ENCODE measurements at places on chromosomes 4 and X.

GRCh38 chr4:79445371-79445781 lies 37.3 kb upstream of the GK2 start:
- peak; percentile 94 for DNase-seq

DNA sequence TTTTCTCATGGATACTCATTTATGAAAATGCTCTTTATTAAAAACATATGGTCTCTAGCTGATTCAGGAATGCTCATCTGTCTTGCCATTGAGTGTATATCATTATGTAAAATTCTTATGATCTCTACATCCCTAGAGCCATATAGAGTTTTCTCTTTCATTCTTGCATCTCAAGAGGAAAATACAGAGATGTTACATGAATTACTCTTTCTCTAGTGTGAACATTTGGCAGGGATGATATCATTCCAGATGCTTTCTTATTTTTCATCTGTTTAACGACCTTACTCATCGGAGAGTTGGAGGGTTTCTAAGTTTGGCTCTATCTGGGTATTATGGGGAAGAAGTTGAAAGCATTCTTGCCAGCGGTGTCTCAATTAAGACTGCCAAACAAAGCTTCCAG lies 202.9 kb upstream of the SLC7A11 start:
- DNase-seq, result no peak

GRCh38 chr4:144645631-144646522 lies at the start of gene HHIP:
Gene HHIP (plus strand): TSS chr4:144646156. CDS start chr4:144646676, 520 bp downstream.
- peak; percentile 64 for DNase-seq

DNA sequence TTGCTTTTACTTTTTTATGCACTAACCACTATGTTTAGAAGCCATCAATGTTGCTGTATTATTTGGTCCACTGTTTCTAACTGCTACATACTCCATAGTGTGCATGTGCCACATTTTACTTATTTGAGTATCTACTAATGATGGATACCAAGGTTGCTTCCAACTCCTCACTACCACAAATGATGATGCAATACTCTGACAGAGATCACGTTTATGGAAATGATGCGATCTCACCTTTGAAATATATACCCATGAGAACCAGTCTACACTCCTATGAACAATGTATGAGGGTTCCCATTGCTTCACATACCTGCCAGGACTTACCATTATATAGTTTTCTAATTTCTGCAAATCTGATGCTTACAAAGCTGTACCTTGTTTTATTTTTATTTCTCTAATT lies 44.2 kb downstream of the HUWE1 start:
- DNase-seq, result no peak

DNA sequence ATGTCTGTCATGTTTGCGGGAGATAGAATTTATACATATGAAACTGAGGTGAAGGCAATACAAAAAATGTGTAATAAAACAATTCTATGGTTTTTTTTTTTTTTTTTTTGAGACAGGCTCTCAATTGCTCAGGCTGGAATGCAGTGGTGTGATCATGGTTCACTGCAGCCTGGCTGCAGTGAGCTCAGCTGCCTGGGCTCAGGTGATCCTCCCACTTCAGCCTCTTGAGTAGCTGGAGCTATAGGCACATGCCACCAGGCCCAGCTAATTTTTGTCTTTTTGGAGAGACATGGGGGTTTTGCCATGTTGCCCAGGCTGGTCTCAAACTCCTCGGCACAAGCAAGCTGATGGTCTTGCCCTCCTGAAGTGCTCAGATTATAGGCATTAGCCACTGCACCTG lies 10.1 kb downstream of the RADX start:
- DNase-seq, result no peak
